ENCODE measurements at places on chromosomes 11 and 22.

DNA sequence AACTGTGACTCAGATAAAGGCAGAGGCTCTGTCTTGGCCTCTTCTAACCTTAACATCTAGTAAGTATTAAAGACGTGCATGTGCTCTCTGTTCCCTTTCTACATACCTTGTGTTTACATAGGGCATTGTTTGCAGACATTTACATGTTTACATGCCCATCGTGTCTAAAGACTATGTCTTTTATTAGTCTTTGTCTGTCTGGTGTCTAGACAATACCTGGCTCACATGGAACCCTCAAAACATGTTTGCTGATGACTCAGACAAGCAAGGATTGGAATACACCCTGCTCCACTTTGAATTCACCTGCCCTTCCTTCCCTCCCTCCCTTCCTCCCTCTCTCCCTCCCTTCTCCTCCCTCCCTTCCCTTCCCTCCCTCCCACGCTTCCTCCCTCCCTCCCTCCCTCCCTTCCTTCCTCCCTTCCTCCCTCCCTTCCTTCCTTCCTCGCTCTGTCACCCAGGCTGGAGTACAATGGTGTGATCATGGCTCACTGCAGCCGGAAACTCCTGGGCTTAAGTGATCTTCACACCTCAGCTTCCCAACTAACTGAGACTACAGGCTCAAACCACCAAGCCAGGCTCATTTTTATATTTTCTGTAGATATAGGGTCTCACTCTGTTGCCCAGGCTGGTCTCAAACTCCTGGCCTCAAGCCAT is 23.7 kb upstream of the SORL1-AS1 start:
- DNase-seq, result no peak

DNA sequence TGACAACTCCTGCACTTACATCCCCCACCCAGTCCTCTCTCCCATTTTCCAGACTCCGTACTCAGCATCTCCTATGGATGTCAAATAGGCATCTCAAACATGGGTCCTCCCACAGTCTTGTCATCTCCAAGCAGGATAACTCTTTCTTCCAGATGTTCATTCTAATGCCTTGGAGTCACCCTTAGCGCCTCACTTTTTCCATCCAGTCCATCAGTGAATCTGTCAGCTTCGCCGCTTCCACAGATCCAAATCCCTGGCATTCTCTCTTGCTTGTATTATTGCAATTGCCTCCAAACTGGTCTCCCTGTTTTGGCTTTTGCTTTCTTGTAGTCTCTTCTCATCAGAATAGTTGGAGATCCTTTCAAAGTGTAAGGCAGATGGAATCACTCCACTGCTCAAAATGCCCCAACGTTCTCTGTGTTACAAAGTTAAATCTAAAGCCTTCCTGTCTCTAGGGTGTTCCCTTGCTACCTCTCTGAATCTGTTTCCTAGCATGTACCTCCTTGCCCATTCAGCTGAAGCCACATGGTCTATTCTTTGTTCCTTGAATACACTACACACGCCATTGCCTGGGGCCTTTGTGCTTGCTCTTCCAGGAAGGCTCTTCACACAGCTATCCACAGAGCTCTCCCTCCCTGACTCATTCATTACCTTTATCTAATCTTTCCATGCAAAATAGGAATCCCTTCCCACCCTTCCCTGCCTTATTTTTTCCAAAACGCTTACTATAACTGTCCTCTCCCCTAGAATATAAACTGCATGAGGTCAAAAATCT is 64.8 kb downstream of the UBASH3B start:
- no peak for DNase-seq

- no peak for DNase-seq
Measured at GRCh38 chr11:111101881-111102280, 143.6 kb upstream of the POU2AF2 start.

DNA sequence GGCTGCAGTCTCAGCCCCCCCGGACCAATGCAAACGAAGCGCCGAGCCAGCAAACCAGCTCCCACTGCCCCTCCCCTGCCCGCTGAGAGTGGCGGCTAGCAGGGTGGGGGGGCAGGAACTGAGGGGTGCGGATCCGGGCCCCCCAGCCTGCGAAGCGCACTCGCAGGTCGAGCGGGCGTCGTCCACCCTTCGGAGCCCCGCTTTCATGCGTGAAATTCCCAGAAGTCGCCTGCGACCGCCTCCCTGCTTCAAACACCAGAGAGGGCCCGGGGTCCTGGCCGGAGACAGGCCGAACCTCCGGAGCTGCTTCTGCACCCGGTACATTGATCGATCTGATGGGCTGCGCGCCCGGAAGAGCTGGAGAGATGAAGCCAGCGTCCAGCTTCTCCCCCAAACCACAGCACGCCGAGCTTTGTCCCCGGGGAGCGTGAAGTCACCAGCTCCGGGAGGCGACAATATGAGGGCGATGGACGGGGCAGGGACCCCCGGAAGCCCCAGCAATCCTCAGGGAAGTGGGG is 646 bp upstream of the PATZ1 start:
- DNase-seq, result peak; percentile 28

- no peak for DNase-seq
Measured at GRCh38 chr22:30421695-30422480, 3.7 kb upstream of the MTFP1 start.

GRCh38 chr22:23071230-23072076 is 1.1 kb downstream of the GNAZ start:
- no peak for DNase-seq

GRCh38 chr11:1952806-1953482 is 5.8 kb downstream of the MRPL23 start:
- DNase-seq, result no peak

All from T-helper 9 cell (primary cell).